ENCODE measurements at places on chromosomes 1 and 21.

- no peak for DNase-seq
Measured at GRCh38 chr1:67440339-67440738, 10.1 kb upstream of the SERBP1 start.

DNA sequence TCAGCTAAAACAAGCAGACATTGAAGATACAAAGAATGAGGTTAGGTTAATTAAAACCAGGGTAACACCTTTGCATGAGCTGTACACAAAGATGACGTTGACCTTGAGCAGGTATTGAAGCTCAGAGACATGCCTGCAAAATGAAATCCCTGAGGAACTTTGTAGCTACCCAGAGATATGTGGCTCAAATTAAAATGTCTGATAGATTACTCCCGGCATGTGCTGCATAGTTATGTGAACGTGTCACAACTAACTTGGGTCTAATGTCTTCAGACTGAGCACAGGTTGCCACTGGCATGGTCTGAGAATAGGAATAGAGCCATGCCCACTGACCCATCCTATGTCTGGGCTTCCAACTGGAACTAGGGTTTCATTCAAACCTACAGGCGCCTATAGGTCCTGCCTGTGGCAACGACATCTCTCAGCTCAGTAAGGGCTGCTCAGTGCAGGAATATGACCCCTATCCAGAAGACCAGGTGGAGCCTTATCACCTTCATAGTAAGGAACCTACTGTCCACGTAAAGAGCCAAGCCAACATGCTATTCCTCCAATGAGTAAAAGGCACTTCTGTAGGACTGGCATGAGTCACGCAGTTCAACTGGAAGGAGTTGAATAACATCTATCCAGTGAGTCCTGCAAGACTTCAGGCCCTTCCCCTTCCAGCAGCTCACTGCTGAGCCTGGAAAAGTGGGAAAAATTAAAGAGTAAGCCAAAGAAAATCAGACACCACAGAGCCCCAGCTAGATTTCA is 60.7 kb downstream of the PRKAB2 start:
- DNase-seq = no peak

GRCh38 chr1:1858382-1859086 is 32.4 kb downstream of the GNB1 start:
- peak; percentile 90 for DNase-seq

DNA sequence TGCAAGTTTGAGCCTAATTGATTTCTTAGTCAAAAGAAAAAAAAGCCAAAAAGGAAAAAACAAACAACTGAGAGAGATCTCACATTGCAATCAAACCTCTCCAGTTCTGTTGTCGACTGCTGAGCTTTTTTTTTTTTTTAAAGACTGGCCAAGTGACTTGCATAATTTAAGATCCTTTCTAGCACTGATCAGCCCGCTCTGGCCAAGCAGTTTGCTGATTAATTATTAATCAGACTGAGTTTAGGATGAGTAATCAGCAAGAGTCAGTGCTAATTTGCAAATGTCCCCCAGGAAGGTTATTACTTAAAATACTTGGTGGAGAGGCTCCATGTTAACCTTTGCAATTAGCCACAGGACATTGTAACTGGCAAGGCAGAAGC is 39.3 kb downstream of the HMGB4 start:
- DNase-seq = no peak

- peak; percentile 49 for DNase-seq
Measured at GRCh38 chr1:206833106-206833680, 32.2 kb upstream of the IL20 start.

DNA sequence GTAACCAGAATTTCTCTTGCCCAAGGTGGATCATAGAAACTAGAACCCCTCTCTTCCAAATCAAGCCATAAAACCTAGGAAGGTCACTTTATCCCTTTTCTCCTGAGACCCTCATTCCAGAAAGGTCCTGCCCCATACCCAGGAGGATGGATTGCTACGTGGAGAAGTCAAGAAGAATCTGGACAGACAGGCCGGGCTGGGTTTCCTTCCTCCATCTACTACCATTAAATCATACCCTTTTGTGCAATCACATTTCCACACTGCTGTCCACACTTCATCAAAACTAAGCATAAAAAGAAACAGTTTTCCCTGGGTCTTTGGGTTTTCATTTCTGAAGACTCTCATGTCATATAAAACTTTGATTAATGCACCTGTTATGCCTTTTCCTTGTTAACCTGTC is 65.4 kb downstream of the C21orf91 start:
- peak; percentile 6 for DNase-seq

GRCh38 chr1:50275566-50275965 is 147.7 kb downstream of the DMRTA2 start:
- no peak for DNase-seq

DNA sequence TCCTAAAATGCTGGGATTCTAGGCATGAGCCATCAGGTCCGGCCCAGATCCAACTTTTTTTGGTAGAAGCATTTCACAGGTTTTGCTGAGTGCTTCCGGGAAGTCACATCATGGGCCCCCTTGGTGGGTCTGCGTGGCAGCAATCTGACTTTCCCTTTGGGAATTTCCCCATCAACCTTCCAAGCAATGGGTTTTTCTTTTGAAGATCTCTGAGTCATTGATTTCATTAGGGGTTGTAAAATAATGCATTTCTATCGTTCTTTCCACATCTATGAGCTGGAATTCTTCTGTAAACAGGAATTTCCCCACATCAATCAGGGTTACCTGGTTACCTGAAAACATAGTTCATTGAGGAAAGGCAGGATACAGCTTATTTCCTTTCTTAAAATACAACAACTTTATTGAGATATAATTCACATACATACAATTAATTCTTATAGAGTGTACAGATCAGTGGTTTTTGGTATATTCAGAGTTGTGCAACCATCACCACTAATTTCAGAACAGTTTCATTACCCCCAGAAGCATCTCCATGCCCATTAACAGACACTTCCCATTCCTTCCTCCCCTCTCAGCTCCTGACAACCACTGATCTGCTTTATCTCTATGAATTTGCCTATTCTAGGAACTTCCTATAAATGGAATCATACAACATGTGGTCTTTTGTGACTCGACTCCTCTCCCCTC is 9.9 kb upstream of the ZBTB17 start:
- DNase-seq = peak; percentile 40

GRCh38 chr1:169024800-169025271 is 81.7 kb upstream of the ATP1B1 start:
- no peak for DNase-seq

- no peak for DNase-seq
Measured at GRCh38 chr1:4461726-4462290, 192.6 kb upstream of the AJAP1 start.

DNA sequence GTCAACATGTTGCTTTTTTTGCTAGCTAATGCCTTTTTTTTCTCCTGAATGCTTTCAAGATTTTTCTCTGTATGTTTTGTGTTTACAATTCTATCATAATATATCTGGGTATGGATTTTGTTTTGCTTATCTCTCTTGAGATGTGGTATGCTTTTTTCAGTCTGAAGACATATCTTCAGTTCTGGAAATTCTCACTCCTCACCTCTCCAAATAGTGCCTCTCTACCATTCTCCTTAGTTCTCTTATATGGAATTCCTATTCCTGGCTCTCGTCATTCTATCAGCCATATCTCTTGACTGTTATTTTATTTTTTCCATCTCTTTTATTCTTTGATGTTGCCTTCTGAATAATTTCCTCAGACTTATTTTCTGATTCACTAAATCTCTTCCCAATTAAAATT is 58.4 kb downstream of the IVNS1ABP start:
- no peak for DNase-seq

DNA sequence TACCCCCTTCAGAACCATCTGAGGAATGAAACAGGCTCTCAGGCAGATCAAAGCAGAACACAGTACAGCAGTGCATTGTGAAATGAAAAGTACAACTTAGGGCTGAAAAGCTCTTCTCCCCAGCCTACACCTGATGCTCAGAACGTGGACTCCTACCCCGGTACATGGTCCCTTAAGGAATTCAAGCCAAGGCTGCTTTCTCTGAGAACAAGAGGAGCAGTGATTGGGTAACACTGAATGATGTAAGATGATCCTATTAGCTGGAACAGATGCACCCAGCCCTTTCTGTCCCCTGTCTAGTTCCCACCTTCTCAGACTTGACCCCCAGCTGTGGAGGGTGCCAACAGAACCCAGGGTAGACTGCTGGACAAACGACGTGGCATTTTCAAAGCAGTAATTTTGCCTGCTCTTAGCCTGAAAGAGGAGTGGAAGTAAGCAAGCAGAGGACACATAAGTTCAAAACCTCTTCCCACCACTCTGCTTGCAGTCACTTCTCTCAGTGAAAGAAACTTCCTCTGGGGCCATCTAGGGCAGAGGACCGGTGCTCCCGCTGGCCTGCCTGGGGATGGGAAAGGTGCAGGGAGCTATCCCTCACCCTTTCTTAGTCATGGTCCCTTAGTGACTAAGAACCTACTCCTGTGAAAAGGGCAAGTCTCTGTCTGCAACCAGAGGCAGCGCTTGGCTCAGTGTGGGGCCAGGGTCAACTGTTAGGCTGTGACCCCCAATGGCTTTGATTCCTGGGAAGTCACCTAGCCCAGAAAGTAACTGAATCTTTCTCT is 72.7 kb downstream of the TRABD2B start:
- no peak for DNase-seq

DNA sequence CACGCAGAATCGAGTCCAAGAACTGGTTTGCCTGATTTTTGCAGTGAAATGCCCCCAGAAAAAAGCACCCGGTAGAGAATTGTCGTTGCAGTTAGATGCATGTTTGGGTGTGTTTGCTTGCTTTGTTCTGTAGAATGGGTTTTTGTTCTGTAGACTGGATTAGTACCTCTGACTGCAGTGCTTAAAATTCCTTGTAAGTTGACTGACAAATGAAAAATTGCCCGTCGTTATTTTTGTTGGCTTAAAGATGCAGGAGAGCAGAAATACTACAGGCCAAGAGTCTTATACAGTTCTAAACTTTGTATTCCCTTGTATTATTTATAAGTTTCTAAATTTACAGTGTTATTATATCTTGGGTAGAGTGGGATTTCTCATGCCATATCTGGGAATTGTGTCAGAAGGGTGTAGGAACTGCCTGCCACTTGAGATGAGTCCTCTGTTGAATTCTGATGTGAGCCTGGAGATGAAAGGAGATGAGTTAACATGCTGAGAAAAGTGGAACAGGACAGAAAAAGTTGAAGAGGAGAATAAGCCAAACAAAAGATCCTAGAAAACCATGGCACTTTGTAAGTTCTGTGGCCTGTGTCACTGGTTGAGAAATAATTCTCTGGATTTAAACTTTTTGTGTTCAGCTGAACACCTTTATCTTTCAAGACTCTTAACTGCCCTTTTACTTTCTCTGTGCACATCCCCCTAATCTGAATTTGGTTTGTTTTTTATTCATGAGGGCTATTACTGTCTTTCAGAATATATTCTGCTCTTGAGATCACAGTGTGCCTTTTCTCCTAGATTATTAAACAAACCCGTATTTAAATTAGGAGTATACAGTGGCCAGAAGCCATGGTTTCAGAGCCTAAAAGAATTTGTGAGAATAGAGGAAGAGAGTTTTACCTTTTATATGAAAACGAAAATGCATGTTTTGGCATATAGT is 1.4 kb downstream of the DESI2 start:
- no peak for DNase-seq

DNA sequence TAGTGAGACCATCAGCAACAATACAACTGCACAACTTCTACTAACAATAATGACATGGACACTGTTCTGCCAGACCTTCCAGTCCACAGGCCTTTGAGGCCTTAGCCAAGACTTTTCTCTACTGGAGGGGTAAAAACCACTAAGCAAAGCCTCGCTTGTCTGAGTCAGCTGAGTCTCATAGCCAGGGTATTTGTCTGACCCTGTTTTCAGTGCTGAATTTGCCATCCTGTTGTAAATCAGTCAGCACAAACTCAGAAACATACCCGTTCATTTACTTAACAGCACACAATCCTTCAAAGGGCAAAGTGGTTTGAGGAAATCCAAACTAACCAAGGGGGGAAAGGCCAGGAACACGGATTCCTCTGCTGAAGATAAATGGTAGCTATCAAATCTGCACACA is 537.8 kb downstream of the SMYD3 start:
- no peak for DNase-seq

- DNase-seq = peak; percentile 61
Measured at GRCh38 chr1:210681158-210681557, 352.5 kb downstream of the HHAT start.

DNA sequence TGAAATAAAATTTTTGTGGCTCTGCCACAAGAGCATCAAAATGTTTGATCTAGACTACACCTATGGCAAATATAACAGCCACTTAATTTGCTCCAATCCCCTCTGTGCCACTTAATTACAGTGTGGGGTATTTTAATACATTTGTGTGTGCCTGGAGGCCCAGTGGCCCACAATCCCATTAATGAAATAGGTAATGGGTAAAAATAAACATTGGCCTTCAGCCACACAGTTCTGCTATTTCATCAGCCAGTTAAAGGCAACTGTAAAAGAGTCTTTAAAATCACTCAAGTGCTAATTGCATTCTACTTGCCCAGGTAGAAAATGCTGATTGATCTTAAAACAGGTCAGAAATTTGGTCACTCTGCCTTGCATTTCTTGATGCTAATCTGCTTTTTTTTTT is 151.6 kb upstream of the UBE2U start:
- no peak for DNase-seq

DNA sequence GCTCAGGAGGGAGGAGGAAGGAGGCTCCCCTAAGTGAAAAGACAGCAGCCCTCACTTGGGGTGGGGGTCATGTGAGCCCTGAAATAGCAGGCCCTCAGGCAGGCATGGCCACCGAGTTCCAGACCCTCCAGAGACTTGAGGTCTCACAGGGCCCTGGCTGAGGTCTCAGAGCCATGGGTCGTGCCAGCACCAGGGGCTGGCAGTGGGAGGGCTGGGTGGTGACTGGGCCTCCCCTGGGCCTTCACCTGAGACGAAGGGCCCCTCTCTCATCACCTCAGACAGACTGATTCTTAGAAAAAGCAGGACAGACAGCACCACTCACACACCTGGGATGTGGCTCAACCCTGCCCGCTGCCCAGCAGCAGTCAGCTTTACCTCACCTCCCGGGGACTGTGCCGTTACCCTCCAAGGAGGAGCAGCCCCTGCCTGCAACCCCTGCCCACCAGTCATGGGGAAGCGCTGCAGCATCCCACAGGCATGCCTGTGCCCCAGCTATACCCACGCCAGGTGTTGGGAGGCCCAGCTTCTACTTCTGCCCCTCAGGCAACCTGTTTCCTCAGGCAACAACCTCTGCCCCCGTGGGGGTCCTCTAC is 42.6 kb upstream of the LRP8 start:
- no peak for DNase-seq

- peak; percentile 78 for DNase-seq
Measured at GRCh38 chr1:31154632-31155215, 85.0 kb downstream of the NKAIN1 start.

DNA sequence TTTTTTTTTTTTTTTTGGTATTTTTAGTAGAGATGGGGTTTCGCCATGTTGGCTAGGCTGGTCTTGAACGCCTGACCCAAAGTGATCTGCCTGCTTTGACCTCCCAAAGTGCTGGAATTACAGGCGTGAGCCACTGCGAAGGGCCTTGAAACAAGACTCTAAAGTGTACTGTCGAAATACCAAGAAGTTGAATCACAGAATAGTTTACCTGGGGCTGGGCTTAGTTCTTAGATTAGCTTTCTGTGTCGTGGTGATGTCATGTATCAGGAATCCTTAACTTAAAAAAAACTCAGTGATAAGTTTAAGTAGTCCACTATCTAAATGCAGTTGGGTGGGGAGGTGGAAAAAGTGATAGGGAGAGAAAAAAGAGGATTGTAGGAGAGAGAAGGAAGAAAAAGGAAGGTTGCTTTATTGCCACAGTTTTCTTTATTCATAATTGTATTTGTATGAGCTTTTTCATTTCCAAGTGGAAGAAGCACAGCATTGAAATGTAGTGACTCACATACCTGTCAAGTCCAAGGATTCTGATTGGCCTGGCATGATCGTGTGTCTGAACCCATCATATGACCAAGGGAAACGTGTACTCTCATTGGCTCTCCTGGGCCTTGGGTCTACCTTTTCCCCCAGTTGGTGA is 13.4 kb downstream of the ITSN1 start:
- DNase-seq = no peak

- DNase-seq = peak; percentile 15
Measured at GRCh38 chr1:246218686-246219085, 288.4 kb downstream of the SMYD3 start.
